ENCODE measurements at places on chromosomes 13 and 19.

DNA sequence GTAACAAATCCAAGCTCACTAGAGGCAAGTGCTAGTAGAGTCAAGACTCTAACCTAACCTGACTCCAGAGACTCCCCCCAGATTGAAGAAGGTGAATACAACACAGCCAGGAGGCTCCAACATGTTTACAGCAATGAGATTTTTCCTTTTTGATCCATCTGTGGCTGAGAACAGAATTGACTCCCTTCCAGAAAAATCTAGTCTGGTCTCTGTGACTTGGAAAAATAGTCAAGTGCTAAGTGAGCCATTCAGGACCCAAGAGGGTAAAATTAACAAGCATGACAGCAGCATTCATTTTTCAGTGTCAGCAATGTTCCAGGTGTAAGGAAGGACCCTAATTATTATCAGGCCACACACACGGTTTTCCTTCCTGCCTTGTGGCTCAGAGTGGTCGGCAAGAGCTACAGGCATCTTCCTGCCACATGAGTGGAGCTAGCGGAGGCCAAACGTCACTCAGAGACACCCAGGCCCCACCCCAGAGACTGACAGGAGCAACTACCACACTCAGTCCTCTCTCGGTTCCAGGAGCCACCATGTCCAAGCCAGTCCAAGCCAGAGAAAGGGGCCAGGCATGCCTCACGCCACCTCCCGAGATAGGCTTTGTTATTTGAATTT is 395.1 kb downstream of the FOXO1 start:
- DNase-seq, result no peak

DNA sequence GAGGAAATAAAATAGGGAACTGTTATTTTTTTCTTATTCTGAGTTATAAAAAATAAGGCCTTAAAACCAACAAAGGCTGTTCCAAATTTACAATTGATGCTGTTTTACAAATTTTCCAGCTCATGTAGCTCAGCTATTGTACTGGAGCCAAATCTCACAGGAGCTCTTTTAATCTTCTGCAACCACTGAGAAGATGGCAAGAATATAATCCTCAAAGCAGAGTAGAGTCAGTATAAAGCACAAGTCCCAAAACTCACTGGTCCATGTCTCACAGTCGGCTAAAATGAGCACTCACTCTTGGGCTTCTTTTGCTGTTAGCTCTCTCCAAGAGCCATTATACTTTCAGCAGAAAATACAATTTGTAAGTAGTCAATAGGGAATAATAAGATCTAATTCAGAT is 1074.4 kb upstream of the PRR20A start:
- no peak for DNase-seq

GRCh38 chr19:46179076-46179759 is 31.2 kb downstream of the IGFL2 start:
- DNase-seq, result no peak

DNA sequence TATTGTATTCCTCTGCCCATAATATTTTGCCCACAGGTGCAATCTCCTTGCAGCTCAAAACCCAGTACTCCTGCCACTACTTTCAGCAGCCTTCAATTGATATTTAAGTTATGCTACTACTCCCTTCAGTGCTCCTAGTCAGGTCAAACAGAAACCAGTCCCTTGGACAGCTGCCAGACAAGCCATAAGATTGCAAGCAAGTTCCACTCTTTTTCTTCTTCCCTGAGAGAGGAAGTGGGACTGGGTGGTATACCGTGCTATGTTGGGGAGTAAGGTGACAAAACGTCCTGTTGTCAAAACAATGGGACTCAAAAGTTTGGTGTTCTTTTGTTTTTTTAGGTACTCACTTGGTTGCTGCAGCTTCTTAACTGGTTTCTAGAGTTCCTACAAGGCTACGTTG is 63.1 kb upstream of the FRY start:
- DNase-seq, result no peak

GRCh38 chr13:25686831-25687470 is 315.2 kb downstream of the ATP8A2 start:
- DNase-seq, result no peak

DNA sequence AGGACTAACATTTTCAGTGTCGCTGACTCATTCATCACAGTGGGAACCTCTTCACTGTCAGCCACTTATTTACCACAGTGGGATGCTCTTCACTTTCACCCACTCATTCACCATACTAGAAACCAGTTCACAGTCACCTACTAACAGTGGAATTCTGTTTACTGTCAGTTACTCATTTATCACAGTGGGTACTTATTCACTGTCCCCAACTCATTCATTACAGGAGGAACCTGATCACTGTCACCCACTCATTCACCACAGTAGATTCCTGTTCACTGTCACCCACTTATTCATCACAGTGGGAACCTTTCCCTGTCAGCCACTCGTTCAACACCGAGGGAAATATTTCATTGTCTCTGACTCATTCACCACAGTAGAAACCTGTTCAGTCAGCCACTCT is 10.1 kb upstream of the ZNF85 start:
- DNase-seq, result no peak

DNA sequence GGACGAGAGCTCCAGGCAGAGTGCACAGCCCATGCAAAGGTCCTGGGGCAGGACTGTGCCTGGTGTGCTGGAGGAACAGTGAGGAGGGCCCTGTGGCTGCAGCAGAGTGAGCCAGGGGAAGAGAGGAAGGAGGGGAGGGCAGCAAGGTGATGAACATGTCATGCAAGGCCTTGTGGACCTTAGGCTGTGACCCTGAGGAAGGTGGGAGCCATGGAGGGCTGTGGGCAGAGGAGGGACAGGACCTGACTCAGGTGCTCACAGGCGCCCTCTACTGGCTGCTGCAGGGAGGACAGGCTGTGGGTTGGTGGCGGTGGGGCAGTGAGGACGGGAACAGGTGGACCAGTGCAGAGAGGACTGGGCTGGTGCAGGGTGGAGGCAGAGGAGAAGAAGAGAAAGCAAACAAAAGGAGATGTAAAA is 170.3 kb downstream of the PTPRS start:
- no peak for DNase-seq

GRCh38 chr19:55212447-55212846 is 3.1 kb upstream of the PTPRH start:
- DNase-seq, result no peak

GRCh38 chr13:40146611-40147117 is 491.2 kb downstream of the COG6 start:
- no peak for DNase-seq

DNA sequence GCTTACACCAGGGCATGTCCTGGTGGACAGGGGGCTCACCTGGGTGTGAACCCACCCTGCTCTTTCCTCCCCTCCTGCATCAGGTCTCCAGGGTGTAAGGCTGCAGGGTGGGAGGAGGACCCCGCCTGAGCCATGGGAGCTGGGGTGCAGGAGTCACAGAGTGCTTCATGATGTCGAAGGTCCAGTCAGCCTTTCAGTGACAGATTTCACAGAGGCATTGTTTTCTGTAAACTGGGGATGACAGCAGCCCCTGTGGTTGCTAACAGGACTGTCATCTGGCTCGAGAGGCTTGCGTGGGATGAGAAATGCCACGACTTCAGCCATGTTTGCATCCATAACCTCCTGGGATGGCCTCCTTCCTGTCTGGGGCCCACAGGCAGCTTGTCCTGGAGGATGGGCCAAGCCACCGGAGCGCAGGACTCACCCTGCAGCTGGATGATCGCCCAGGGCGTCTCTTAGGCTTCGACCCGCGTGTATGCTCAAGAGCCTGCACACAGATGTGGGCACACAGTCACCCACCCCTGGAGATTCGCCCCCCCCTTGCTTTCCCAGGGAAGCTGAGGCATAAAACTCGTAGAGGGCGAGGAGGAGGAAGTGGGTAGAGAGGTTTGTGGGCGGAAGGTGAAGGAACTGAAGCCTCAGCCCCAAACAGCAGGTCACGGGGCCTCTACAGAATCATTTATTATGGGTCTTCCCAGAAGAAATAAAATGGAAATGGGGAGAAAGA is 4.9 kb downstream of the NANOS3 start:
- DNase-seq, result no peak

GRCh38 chr13:50124536-50125303 is 109.5 kb downstream of the KCNRG start:
- DNase-seq, result no peak

- no peak for DNase-seq
Observed at GRCh38 chr13:28564030-28564429, 69.1 kb upstream of the FLT1 start.

DNA sequence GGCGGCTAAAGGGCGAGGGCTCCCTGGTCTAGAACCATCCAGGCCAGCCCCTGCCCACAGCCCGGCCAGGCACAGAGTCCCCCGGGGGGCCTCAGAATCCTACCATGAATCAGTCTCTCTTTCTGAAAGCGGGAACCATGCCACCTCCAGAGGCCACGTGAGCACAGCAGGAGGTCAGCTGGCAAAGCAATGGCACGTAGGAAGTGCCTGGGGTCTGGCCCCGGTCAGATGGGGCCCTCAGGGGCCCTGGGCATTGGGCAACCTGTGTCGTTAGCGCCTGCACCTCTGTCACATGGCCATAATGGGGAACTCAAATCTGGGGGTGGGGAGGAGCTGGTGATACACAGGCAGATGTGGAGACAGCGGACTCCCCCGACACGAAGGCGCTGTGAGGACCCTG is 8.8 kb downstream of the MFSD12 start:
- DNase-seq, result no peak

DNA sequence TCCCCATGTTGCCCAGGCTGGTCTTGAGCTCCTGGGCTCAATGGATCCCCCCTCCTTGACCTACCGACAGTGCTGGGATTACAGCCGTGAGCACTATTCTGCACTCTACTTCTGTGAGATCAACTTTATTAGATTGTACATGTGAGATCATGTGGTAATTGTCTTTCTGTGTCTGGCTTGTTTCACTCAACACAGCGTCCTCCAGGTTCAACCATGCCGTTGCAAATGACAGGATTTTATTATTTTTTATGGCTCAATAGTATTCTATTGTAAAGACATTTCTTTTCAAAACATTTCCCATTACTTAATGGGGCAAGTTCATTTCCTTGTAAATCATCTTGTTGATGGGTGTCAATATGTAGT is 1.5 kb upstream of the OBI1 start:
- no peak for DNase-seq

- DNase-seq, result no peak
Observed at GRCh38 chr19:2754659-2755447, 15.0 kb upstream of the SLC39A3 start.

GRCh38 chr19:37988758-37989635 is 82.0 kb downstream of the SIPA1L3 start:
- no peak for DNase-seq

- DNase-seq, result no peak
Observed at GRCh38 chr19:18000480-18000914, 7.5 kb upstream of the ARRDC2 start.

GRCh38 chr13:44068169-44068568 is 188.5 kb downstream of the LACC1 start:
- peak; percentile 68 for DNase-seq

Measured in non-pigmented ciliary epithelial cell (primary cell).